ENCODE measurements at places on chromosomes 6 and 20.
A peak's percentile ranks its signal among the peaks of the same experiment; 100 is the strongest.

DNA sequence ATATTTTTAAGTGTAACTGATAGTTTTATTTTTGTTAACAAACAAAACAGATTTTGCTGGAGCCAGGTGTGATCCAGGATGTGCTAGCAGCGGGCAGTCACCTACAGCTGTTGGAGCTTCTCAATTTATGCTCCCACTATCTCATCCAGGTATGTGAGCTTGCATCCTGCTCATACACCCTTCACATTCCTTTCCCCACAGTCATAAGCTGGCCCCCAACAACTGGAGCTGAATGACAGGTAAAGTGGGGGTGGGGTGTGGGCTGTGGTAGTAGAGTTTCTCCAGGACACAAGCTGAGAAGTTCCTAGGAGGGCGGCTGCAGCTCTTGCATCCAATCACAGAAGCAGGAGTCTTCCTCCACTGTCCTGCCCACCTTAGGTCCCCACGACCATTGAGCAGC, 140.1 kb downstream of the KLHL32 start:
- DNase-seq = no peak
- no peak overlapping the region for H3K4me3 ChIP-seq
- H3K27ac ChIP-seq = no peak overlapping the region
- H3K27me3 ChIP-seq = peaks cover 77% of the 10 kb centered on the region
- no peaks in the 10 kb centered on the region for H3K4me1 ChIP-seq
- H3K36me3 ChIP-seq = no peaks in the 10 kb centered on the region

GRCh38 chr6:154460306-154461071, 50.0 kb downstream of the CNKSR3 start:
- no peak overlapping the region for H3K4me3 ChIP-seq
- H3K36me3 ChIP-seq = no peaks in the 10 kb centered on the region
- H3K27me3 ChIP-seq = no peaks in the 10 kb centered on the region
- H3K27ac ChIP-seq = no peak overlapping the region
- DNase-seq = peak; percentile 74

- DNase-seq = no peak
- H3K4me3 ChIP-seq = no peak overlapping the region
- H3K36me3 ChIP-seq = no peaks in the 10 kb centered on the region
- no peak overlapping the region for H3K27ac ChIP-seq
- H3K27me3 ChIP-seq = no peaks in the 10 kb centered on the region
These were observed 245.3 kb downstream of the QKI start for GRCh38 chr6:163659803-163660202.

DNA sequence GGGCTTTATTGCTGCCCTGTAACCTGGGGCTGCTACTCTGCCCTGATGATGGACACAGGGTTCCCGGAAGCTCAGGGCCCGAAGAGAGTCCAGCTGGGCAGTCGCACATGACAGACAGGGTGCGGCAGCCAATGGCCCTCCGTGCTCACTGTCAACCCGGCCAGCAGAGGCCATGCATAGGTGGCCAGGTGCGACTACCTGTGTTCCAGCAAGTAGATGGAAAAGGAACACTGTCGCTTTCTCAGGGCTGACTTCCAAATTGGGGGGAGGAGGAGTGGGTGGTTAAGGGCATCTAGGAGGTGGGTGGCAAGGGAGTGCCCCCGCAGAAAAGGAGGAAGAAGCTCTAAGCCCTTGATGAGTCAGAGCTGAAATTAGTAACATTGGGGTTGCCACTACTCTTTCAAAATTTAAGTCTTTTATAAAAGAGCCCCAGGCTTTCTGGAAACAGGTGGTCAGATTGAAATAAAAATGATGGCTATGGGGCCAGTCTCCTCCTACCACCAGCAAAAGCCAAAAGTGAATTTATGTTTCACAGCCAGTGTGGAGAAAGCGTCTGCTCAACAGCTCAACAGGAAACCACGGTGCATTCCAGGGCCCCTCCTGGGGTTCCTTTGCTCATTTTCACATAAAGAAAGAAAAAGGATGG, 2.3 kb upstream of the RAMACL start:
- peak; percentile 38 for DNase-seq
- no peak overlapping the region for H3K27ac ChIP-seq
- no peaks in the 10 kb centered on the region for H3K27me3 ChIP-seq
- no peak overlapping the region for H3K4me3 ChIP-seq
- H3K4me1 ChIP-seq = peaks cover 41% of the 10 kb centered on the region
- peaks cover 30% of the 10 kb centered on the region for H3K36me3 ChIP-seq

DNA sequence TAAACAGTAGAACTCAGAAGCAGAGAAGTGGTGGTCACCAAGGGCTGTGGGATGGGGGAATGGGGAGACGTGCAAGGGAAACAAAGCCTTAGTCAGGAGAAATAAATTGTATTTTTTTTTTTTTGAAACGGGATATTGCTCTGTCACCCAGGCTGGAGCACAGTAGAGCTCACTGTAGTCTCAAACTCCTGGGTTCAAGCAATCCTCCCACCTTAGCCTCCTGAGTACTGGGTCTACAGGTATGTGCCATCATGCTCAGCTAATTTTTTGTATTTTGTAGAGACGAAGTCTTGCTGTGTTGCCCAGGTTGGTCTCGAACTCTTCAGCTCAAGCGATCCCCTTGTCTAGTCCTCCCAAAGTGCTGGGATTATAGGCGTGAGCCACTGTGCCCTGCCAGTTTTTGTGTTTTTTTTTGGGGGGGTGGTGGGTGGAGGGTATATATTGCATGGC, 3.4 kb downstream of the HSPA1B start:
- H3K4me1 ChIP-seq = peaks cover 6% of the 10 kb centered on the region
- DNase-seq = no peak
- peaks cover 30% of the 10 kb centered on the region for H3K36me3 ChIP-seq
- H3K4me3 ChIP-seq = peak overlapping the region; percentile 94
- H3K27ac ChIP-seq = peak overlapping the region; percentile 90

GRCh38 chr20:44523746-44524145, 1.9 kb upstream of the SERINC3 start:
- H3K4me1 ChIP-seq = peaks cover 29% of the 10 kb centered on the region
- no peaks in the 10 kb centered on the region for H3K27me3 ChIP-seq
- H3K27ac ChIP-seq = peak overlapping the region; percentile 95
- peaks cover 7% of the 10 kb centered on the region for H3K36me3 ChIP-seq

DNA sequence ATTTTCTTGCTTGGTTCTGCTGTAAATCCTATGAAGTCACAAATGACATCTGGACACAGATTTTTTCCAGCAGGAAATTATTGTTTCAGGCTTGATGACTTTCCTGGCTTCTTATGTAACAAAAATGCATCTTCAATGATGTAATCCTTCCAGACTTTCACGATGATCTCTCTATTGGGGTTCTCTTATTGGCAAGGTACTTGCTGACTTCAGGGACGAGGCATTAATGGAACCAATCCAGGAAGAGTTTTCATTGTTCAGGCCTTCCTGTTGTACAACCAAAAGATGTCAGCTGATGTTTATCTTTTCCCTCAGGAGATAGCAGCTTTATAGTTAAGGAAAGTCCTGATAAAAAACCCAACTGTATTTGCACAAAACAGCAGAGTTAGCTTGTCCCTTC, 118.5 kb upstream of the MMS22L start:
- H3K36me3 ChIP-seq = no peaks in the 10 kb centered on the region
- no peaks in the 10 kb centered on the region for H3K4me1 ChIP-seq
- H3K27me3 ChIP-seq = peaks cover 24% of the 10 kb centered on the region
- no peak overlapping the region for H3K4me3 ChIP-seq
- H3K27ac ChIP-seq = no peak overlapping the region

- H3K27ac ChIP-seq = no peak overlapping the region
- no peak overlapping the region for H3K4me3 ChIP-seq
- DNase-seq = peak; percentile 3
- H3K36me3 ChIP-seq = no peaks in the 10 kb centered on the region
- peaks cover 6% of the 10 kb centered on the region for H3K4me1 ChIP-seq
- H3K27me3 ChIP-seq = peaks cover 5% of the 10 kb centered on the region
These were observed 2.0 kb upstream of the ZBP1 start for GRCh38 chr20:57622201-57622570.

GRCh38 chr20:30502670-30503069, 754.8 kb upstream of the DEFB115 start:
- no peak overlapping the region for H3K27ac ChIP-seq
- no peaks in the 10 kb centered on the region for H3K36me3 ChIP-seq
- H3K27me3 ChIP-seq = no peaks in the 10 kb centered on the region
- no peak overlapping the region for H3K4me3 ChIP-seq
- no peaks in the 10 kb centered on the region for H3K4me1 ChIP-seq
- no peak for DNase-seq

- no peaks in the 10 kb centered on the region for H3K36me3 ChIP-seq
- no peak overlapping the region for H3K27ac ChIP-seq
- DNase-seq = no peak
- peaks cover 12% of the 10 kb centered on the region for H3K4me1 ChIP-seq
- no peak overlapping the region for H3K4me3 ChIP-seq
These were observed 53.4 kb upstream of the RALGAPA2 start for GRCh38 chr20:20765696-20766365.

- H3K4me1 ChIP-seq = peaks cover 13% of the 10 kb centered on the region
- H3K27ac ChIP-seq = no peak overlapping the region
- H3K27me3 ChIP-seq = no peaks in the 10 kb centered on the region
- H3K4me3 ChIP-seq = no peak overlapping the region
These were observed 170.8 kb upstream of the PHACTR1 start for GRCh38 chr6:12545619-12546409.

GRCh38 chr6:78597966-78598365, 269.4 kb upstream of the IRAK1BP1 start:
- H3K4me1 ChIP-seq = peaks cover 28% of the 10 kb centered on the region
- DNase-seq = no peak
- peak overlapping the region; percentile 86 for H3K27ac ChIP-seq
- H3K27me3 ChIP-seq = no peaks in the 10 kb centered on the region
- H3K4me3 ChIP-seq = no peak overlapping the region

GRCh38 chr20:16974080-16974854, 226.1 kb downstream of the OTOR start:
- no peaks in the 10 kb centered on the region for H3K36me3 ChIP-seq
- DNase-seq = no peak
- H3K4me1 ChIP-seq = no peaks in the 10 kb centered on the region
- peaks cover 19% of the 10 kb centered on the region for H3K27me3 ChIP-seq
- no peak overlapping the region for H3K4me3 ChIP-seq
- H3K27ac ChIP-seq = no peak overlapping the region

GRCh38 chr20:40686893-40687292, 2.1 kb downstream of the MAFB start:
- H3K4me3 ChIP-seq = peak overlapping the region; percentile 81
- H3K27ac ChIP-seq = peak overlapping the region; percentile 40
- H3K4me1 ChIP-seq = peaks cover 16% of the 10 kb centered on the region
- H3K36me3 ChIP-seq = peaks cover 64% of the 10 kb centered on the region
- DNase-seq = peak; percentile 15

DNA sequence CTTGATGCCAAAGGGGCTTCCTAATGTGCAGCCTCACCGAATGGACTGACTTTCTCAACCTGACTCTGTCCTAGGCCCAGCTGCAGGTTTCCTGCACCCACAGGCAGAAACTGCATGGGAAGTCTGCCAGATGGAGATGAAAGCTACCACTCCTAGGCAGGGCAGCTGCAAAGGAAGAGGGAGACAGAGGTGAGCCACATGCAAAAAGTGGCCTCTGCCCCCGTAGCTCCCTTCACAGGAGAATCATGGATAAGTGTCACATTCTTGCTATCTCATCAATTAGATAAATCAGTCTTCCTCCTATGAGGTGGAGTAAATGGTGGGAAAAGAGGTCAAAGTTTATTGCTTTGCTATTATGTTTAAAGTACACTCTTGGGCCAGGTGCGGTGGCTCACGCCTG, 191.3 kb downstream of the ALDH8A1 start:
- no peak overlapping the region for H3K4me3 ChIP-seq
- no peaks in the 10 kb centered on the region for H3K36me3 ChIP-seq
- no peaks in the 10 kb centered on the region for H3K27me3 ChIP-seq
- no peak for DNase-seq
- H3K27ac ChIP-seq = no peak overlapping the region
- no peaks in the 10 kb centered on the region for H3K4me1 ChIP-seq

GRCh38 chr6:67045076-67045475, 1338.0 kb upstream of the EYS start:
- DNase-seq = no peak
- no peak overlapping the region for H3K27ac ChIP-seq
- no peaks in the 10 kb centered on the region for H3K27me3 ChIP-seq
- no peaks in the 10 kb centered on the region for H3K4me1 ChIP-seq

- DNase-seq = peak; percentile 52
- H3K4me1 ChIP-seq = peaks cover 10% of the 10 kb centered on the region
- peak within 1 kb of the TSS; percentile 77 for H3K27ac ChIP-seq
These were observed at the start of gene OGFR for GRCh38 chr20:62804627-62805154. Gene OGFR, plus strand, starts transcription at chr20:62804835. Its CDS starts 25 bp downstream, at chr20:62804860.

GRCh38 chr6:44650495-44650894, 263.0 kb downstream of the CDC5L start:
- DNase-seq = no peak
- no peaks in the 10 kb centered on the region for H3K27me3 ChIP-seq
- H3K4me1 ChIP-seq = peaks cover 30% of the 10 kb centered on the region
- H3K4me3 ChIP-seq = no peak overlapping the region
- peaks cover 6% of the 10 kb centered on the region for H3K36me3 ChIP-seq
- H3K27ac ChIP-seq = no peak overlapping the region

- H3K27ac ChIP-seq = peak overlapping the region; percentile 92
- DNase-seq = peak; percentile 97
- H3K4me1 ChIP-seq = peaks cover 9% of the 10 kb centered on the region
These were observed 58.9 kb downstream of the TRIM38 start for GRCh38 chr6:26021350-26022131.

GRCh38 chr6:15829156-15829555, 166.3 kb upstream of the DTNBP1 start:
- H3K4me3 ChIP-seq = no peak overlapping the region
- H3K27ac ChIP-seq = no peak overlapping the region
- H3K4me1 ChIP-seq = no peaks in the 10 kb centered on the region
- no peaks in the 10 kb centered on the region for H3K36me3 ChIP-seq

DNA sequence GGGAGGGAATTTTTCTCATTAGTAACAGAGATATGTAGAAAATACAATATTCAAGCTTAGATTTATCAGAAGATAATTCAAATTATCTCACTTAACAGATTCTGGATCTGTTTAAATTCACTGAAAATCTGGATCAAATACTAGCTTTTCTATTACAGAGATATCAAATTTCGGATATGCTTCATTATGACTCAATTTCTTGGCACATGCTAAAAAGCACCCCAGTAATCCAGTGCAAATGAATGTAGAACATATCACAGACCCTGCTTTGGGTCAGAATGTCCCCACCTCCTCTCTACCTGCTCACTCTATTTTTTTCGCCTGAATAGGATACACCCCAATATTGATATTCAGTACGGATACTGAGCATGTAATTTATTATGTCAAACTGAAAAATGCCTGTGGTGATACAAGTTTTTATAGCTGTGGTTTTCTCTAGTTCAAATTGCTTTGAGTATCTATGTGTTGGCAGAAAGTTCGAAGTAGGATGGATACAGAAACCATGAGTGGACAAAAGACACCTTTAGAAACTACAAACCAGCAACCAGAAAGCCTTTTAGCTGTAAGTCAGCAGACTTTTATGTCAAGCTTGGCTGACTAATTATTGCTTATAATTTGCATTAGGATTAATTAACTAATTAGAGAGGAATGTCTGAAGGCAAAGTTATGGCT, 290.0 kb downstream of the TFAP2B start:
- no peak overlapping the region for H3K27ac ChIP-seq
- H3K4me3 ChIP-seq = no peak overlapping the region
